ENCODE measurements at places on chromosomes 1 and 21.
A peak's percentile ranks its signal among the peaks of the same experiment; 100 is the strongest.

GRCh38 chr1:119293797-119294196 lies 74.8 kb upstream of the HAO2 start:
- no peak for DNase-seq

DNA sequence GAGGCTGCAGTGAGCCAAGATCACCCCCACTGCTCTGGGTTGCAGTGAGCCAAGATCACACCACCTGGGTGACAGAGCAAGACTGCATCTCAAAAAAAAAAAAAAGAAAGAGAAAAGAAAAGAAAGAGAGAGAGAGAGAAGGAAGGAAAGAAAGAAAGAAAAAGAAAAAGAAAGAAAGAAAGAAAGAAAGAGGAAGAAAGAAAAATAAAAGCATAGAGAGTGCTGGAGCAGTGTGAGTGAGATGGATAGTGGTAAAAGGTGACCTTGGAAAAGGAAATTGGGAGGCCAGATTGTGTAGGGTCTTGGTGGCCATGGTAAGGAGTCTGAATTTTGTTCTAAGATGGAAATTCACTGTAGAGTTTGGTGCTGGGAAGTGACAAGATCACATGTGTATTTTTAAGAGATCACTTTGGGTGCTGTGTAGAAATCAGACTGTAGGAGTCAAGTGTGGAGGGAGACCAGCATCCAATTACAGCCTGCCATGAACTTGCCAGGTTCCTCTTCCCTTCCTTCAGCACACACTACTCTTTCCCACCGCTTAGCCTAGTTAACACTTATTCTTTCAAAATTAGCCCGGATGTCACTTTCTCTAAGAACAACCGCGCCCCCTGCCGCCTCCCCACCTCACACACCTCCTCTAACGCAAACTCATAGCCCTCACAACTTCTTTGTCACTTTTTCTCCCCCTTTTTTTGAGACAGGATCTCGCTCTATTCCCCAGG lies 17.9 kb downstream of the MTX1 start:
- peak; percentile 62 for DNase-seq

GRCh38 chr1:20530901-20531300 lies 21.5 kb upstream of the FAM43B start:
- DNase-seq, result no peak

DNA sequence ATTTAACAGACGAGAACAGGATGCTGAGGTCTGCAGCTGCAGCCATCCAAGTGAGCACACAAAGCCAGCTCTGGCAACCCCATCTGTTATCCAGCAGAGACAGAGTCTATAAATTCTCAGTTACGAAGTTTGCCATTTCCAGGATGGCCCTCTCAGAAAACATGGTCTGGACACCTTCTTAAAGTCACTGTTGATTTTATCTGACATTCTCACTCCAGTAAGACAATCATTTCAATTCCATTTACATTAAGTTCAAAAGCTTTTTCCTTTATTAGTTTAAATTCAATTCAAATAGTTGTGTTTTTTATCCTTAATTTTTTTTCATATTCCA lies 125.5 kb downstream of the DMRTB1 start:
- DNase-seq, result no peak

DNA sequence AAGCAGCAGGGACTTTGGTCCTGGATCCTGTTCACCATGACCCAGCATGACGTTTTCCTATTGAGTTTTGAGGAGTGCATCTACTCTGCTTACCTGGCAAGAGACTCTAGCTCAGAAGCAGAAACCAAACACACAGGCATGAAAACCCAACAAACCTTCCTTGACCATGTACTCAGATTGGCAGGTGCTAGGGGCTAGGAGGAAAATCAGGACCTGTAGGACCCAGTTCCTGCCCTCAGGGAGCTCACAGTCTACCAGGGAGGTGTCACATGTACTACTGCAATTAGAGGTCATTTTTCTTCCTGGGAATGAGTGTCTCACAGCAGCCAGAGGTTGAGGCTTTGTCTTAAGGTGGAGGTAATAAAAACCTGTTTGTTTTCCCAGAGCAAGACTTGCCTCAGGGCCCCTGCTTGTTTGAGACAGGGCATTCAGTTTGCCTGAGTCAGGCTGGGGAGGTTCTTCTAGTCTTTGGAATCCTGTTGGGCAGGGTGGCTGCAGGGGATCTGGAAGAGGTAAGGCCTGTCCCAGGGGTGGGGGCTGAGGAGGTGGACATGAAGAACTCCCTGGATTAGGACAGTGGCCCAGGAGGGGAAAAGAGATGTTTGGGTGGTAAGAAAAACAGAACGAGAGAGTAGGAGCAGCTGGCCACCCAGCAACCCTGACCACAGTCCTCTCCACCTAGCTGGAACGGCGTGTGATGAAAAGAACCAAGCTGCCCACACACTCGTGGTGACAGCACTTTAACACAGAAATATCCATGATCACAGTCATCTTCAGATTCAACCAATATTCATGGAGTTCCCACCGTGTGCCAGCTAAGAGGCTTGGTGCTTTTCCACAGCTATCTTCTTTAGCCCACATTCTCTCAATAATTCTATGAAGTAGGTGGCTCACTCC lies 30.8 kb downstream of the IER5 start:
- no peak for DNase-seq

GRCh38 chr1:157101149-157101548 lies 1.5 kb upstream of the ETV3L start:
- DNase-seq, result no peak

- DNase-seq, result no peak
These were observed 33.5 kb upstream of the ACTRT2 start for GRCh38 chr1:2987773-2988172.

- DNase-seq, result no peak
These were observed 10.1 kb downstream of the EPHA2 start for GRCh38 chr1:16145662-16146278.

DNA sequence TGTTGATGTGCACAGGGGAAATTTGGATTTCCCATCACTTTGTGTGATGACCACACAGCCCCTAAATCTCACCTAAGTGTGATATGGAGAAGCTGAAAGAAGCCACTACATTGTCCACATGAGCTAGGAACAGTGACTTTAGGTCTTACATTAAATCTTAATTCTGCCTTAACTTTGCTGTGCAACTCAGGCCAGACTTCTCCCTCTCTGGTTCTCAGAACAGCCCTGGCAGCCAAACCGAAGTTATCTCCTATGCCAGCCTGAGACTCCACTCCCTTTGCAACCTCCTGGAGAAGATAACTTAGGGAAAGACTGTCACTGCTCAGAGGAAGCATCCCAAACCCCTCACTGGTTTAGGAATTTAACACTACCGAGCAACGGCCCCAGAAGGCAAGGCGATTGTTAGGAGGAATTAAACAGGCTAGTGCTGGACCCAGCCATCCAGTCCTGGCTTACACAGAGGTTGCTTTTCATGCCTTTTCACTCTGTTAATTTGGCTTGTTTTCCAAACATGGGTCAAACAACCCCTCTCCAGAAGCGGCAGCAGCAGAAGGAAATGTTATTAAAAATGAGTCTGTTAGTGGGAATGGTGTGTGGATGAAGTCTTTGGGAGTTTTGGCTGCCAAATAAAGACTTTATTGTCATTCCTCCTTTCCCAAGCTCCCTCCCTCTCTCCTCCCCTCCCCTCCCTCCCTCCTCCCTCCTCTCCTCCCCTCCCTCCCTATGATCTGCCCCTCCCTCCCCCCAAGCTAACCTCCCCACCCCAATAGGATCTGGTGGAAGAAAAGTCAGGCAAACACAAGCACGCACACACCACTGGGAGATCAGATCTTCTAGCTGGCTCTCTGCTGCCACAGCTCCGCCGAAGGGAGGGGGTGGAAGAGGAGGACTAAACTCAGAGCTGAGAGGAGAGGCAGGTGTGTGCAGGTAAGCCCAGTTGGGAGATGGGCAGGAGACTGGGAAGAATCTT lies at the start of gene PRELP:
Gene PRELP, plus strand, starts transcription at position 795 of the 970 bp plus-strand sequence. CDS start 7,379 bp downstream, outside the sequence.
- DNase-seq, result no peak

DNA sequence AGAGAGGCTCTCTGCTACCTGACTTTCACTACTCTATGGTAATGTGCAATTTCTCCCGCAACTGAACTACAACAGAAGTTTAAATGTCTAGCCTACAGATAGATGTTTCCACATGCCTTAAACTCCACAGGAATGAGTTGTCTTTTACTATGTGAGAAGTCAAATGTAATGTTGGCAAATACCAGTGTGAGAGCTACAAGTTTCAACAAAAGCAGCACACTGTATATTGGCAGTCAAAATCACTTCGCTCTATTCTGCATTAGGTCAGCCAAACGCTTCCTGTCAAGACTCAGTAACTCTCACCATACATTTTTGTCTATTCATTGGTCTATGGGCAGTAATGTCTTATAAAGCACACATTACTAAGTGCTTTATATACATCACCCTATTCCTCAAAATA lies 41.9 kb downstream of the LUZP1 start:
- no peak for DNase-seq

- no peak for DNase-seq
These were observed 21.5 kb downstream of the WLS start for GRCh38 chr1:68210829-68211228.

- DNase-seq, result no peak
These were observed 31.6 kb upstream of the PPP1R15B start for GRCh38 chr1:204443260-204443619.

- peak; percentile 30 for DNase-seq
These were observed 9.1 kb downstream of the LMNA start for GRCh38 chr1:156123356-156124196.

GRCh38 chr1:17123196-17124045 lies 4.2 kb upstream of the PADI2 start:
- no peak for DNase-seq

- no peak for DNase-seq
These were observed 84.5 kb upstream of the RGS4 start for GRCh38 chr1:162984699-162985098.

Measured in activated gamma-delta T cell (primary cell).